ENCODE measurements at places on chromosomes 4 and X.

DNA sequence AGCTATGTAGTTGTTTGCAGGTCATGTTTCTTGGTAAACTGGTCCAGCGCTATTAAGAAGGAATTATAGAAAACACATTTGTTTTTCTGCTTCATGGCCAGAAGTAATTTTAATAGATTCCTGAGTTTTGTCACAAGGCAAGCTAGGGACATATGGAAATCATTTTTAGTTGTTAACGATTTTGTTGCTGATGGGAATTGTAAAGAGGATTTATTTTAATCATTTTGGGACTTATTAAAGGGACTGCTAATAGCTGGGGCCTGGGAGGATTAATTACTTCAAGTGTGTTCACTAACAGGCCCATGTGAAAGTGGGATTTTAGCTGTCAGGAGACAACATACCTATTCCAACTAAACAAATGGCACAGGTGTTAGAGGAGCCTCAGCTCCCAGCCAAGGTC is 492.0 kb upstream of the ARX start:
- no peak for DNase-seq

DNA sequence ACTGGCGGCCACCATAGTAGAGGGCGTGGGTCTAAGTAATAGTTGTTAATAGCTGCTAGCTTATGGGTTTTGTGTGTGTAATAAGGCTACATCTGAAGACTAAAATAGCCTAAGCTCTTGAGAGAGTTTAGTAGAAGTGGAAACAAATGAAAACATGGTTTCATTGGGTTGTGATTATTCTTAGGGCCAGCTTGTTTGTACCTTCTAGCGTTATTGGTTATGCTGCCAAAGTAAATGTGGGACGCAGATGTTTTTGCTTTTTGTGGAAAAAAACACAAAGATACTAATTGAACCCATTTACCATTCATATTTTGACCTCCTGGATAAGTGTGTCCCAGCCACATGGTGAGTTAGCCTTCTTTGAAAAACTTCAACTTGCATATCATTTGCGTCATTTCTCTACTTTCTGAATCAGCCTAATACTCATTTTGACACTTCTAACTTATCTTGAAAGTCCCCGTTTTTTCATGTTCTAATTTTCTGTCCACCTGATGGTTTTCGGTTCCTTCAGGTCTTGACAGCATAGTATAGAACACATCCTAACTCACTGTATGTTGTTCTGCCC is 305.3 kb downstream of the FRMPD4 start:
- no peak for DNase-seq

DNA sequence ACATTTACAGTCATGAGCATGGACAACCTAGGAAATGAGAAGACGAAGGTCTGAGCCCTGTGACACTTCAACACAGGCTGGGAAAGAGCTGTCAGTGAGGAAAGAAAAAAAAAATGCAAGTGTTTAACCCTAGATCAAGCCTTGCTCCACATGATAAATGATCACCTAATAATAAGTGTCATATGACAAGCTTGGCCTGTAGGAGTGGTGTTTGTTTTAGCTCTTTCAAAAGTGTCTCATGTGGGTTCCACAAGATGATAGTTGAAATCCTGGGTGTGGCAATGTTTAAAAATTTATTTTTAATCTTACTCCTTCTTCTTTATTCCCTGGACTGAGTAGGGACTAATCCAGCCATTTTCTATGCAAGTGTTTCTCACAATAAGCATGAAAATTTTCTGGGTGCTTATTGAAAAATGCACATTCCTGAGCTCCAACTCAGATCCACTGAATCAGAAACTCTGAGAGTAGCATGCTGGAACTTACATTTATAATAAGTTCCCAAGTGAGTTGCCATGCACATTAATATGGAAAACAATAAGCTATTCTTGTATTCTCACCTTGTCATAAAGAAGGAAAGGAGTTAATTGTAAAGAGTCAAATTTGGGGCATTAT is 138.3 kb downstream of the AREG start:
- DNase-seq, result no peak

DNA sequence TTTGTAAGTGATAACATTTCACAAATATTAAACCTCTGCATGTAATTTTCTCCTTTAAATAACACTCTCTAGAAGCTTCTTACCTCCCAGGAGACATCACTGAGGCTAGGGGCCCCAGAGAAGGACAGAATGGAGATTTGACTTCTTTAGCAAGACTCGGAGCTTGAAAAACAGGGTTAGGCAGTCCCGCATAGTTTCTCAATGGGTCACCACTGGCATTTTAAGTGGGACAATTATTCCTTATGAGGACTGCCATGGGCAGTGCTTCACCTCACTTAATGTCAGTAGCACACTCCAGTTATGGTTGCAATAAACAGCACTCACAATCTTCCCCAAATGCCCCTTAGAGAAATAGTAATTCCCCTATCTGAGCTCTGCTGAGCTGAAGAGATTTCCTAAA is 66.7 kb upstream of the NOCT start:
- no peak for DNase-seq

- no peak for DNase-seq
These were observed 92.2 kb upstream of the GPR34 start for GRCh38 chrX:41596596-41596995.

GRCh38 chrX:20252381-20253231 is 14.1 kb downstream of the RPS6KA3 start:
- DNase-seq, result peak; percentile 10

GRCh38 chr4:100391863-100392262 is 126.0 kb downstream of the EMCN start:
- DNase-seq, result no peak

GRCh38 chrX:51851507-51852085 is 41.8 kb upstream of the MAGED1 start:
- DNase-seq, result no peak

DNA sequence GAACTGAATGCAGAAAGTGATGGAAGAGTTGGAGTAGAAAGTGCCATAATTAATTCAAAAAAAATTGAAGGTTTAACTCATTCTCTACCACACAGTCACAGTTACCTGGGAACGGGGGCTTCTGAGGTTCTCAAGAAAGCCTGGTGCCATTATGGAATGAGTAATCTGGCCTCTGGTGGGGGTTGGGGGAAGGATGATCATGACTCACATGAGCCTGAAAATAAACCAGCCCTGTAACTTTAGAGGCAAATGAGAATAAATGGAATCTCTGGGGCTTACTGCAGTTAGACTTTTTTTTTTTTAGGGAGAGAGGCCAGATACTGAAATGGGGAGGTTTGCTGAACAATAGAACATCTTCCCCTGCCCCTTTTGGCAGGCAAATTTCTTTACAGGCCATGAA is 55.3 kb downstream of the SOD3 start:
- peak; percentile 10 for DNase-seq

GRCh38 chr4:54066088-54066415 is 1.6 kb upstream of the CHIC2 start:
- DNase-seq, result no peak

GRCh38 chr4:61177367-61177766 is 22.8 kb upstream of the ADGRL3 start:
- DNase-seq, result no peak

- no peak for DNase-seq
These were observed 46.8 kb upstream of the TMPRSS11F start for GRCh38 chr4:68176500-68176899.

GRCh38 chr4:78787392-78788006 is 11.3 kb downstream of the BMP2K start:
- DNase-seq, result no peak

DNA sequence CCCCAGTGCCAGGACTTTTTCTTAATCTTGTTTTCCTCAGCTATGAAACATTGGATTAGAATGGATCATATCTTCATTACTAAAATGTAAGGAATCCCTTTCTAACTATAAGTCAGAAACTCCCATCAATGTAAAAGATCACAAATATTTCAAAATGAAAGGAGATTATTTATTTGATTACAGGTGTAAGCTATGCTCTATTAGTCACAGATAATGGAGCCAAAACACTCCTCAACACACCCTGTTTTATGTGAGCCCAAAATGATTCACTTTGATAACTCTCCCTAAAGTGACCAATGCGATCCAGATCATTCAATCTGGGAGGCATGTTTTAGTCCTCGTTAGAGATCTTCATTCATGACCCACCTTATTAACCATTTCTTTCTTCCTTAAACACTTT is 566.7 kb upstream of the TENM3 start:
- DNase-seq, result no peak
